Activated CD4-positive, CD25-positive, alpha-beta regulatory T cell treated with anti-CD3 and anti-CD28 coated beads, Interleukin-2, amount 50 U/mL, for 16 hours (primary cell): ENCODE measurements at places on chromosomes 5 and 9.

DNA sequence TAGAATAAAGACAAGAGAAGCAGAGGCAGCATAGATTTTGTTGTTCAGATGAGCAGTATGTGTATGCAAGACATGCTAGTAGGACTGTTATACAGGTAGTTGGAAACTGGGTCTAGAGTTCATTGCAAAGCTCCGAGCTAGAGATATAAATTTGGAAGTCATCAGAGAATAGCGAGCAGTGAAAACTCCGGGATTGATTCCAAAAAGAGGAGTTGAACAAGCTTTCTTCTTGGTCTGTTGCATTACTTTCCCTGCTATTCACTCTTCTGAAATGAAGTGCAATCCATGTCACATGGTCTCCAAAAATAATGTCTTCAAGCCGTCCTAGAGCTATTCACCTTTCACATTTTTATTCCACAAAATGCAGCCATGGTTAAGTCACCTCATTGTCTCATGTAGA lies 67.9 kb upstream of the ZNF462 start:
- DNase-seq: no peak

DNA sequence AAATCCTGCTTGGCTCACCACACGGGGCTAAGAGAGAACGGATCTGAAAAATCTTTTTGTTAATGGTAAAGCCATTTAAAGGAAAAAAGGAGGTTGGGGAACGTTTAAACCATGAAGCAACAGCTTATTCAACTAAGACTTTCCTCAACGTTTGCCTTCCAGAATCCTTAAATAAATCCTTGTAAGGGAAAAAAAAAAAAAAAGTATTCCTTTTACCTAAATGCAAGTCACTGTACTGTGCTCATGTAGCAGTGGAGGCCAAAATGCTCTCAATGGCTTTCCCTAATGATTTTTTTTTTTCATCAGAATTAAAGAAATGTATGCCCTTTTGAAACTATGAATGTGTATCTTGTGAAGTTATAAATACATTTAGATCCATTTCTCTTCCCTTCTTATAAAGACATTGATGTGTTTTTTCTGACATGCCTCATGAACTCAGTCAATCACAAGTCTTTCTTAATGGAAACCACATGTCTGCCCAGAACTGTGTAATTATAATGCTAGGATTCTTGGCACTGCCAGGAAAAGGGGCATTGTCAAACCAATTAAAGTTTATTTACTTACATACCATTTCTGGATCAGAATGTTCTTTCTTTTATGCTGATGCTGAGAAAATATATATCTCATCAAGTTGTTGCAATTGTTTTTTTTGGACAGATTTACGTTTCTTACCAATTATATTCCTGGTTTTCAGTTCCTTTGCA lies 107.5 kb downstream of the EBF1 start:
- no peak for DNase-seq

GRCh38 chr9:5587024-5587423 lies 41.9 kb upstream of the RIC1 start:
- DNase-seq: no peak

- no peak for DNase-seq
These were observed 2011.3 kb downstream of the EFNA5 start for GRCh38 chr5:105659396-105659795.

GRCh38 chr9:115118879-115119218 lies 892 bp upstream of the TNC start:
- no peak for DNase-seq

DNA sequence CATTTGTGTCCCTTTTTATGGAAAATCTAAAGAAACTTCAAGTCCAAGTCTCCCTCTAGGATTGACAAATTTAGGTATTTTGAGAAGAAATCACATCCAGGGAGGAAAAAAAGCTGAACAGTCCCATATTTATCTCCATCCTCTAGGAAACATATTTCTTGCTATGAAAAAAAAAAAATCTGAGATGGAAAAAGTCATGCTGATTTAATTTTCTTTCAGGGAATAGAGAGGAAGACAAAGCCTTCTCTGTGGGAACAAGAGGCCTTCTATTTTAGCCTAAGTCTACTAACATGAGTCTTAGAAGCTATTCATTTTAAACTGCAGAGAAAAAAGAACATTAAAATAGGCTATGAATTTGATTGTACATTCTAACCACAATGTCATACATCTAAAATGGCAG lies 63.1 kb upstream of the CDK5RAP2 start:
- DNase-seq: no peak

DNA sequence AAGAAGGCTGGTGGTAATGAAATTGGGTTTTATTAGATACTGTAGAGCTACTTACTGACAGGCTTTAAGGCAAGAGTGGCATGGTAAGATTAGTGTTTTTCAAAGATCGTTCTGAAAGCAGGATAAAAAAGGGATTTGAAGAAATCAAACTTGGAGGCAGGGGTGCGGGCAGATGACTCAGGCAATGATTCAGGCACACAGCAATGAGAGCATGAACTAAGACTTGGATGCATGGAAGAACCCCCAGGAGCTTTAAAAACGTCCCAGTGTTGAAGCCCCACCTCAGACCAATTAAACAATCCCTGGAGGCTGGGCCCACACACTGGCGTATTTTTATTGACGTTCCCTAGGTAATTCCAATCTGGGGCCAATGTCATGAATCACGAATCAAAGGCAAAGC lies 102.5 kb downstream of the SREK1 start:
- DNase-seq: no peak

- no peak for DNase-seq
These were observed 138.7 kb upstream of the GRHPR start for GRCh38 chr9:37283730-37284325.

DNA sequence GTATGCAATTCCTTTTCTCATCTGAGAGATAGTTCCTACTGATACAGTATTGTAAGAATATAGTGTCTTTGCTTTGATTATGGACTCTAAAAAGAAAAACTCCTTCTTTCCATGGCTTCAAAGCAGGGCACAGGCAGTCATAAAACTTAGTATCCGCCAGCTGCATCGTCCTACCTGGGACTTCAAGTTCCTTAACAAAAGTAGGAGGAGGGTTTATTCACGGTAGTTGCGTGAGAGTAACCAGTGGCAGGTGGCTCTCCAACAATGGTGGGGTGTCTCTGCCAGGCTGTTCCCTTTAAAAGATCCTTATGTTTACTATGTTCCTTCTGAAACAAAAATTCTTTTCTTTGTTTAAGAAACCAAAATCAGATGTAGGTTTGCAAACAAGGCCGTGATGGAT lies 173.5 kb upstream of the DMAC1 start:
- DNase-seq: no peak

DNA sequence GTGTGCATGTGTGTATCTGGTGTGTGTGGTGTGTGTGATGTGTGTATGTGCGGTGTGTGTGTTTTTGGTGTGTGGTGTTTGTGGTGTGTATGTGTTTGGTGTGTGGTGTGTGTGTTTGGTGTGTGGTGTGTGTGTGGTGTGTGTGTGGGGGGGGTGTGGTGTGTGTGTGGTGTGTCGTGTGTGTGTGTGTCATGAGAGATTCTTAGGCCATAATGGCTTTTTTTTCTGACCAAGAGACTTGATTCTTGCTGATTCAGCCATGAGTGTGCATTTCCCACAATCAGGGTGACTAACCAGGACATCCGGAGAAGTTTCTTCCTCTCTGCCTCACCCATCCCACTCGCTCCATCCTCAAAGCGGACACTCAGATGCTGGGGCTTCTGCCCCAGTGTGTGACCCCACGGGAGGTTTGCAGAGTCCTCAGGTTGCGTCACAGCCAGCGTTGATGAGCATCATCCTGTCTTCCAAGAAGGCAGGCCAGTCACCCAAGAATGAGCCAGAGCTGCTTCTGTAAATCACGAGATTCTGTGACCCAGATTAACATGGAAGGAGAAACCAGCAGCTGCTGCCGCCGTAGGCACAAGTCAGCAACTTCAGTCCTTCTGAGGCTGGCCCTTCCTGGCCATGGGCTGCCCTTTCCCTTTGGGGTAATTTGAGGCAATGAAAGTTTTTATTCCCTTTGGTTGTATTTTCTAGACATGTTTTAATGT lies 12.5 kb upstream of the CTSL start:
- DNase-seq: no peak

GRCh38 chr5:63070001-63070400 lies 491.4 kb downstream of the LRRC70 start:
- DNase-seq: no peak

DNA sequence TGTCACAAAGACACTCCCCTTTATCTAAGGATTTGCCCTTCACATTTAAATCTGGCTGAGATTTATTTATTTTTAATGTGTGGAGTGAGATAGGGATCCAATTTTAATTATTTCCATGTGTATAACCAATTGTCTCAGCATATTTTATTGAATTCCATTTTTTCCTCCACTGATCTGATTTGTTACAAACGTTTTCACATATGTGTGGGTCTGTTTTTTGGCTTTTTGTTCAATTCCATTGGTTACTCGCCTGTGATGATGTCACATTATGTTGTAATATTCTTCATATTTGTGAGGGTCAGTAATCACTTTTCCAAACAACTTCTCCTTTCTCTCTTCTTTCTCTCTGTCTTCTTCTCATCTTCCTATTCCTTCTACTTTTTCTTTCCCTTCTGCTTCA lies 278.3 kb upstream of the RFX3 start:
- no peak for DNase-seq

- DNase-seq: no peak
These were observed 4.5 kb downstream of the TYRP1 start for GRCh38 chr9:12697719-12698118.

DNA sequence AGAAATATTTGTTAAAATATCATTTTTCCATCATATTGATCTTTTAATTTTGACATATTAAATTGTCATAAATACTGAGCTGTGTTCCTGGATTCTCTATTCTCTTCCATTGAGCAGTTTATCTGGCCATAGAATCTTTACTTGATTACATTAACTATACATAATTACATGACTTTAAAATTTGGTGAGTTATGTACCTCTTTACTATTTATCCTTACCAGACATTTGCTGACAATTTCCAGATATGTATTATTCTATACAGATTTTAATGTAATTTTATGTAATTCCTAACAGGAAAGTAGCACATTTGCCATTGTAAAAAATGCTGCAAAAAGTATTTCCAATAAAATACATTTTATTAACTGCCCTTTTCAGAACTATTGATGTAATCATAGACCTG lies 770.3 kb downstream of the KCTD16 start:
- no peak for DNase-seq

GRCh38 chr5:69167929-69168328 lies 979 bp downstream of the CCNB1 start:
- DNase-seq: no peak
